Stimulated activated CD4-positive, alpha-beta T cell treated with anti-CD3 and anti-CD28 coated beads, Interleukin-4, amount 100 ng/mL, for 4 hours (primary cell): ENCODE measurements at places on chromosomes 4 and X.

DNA sequence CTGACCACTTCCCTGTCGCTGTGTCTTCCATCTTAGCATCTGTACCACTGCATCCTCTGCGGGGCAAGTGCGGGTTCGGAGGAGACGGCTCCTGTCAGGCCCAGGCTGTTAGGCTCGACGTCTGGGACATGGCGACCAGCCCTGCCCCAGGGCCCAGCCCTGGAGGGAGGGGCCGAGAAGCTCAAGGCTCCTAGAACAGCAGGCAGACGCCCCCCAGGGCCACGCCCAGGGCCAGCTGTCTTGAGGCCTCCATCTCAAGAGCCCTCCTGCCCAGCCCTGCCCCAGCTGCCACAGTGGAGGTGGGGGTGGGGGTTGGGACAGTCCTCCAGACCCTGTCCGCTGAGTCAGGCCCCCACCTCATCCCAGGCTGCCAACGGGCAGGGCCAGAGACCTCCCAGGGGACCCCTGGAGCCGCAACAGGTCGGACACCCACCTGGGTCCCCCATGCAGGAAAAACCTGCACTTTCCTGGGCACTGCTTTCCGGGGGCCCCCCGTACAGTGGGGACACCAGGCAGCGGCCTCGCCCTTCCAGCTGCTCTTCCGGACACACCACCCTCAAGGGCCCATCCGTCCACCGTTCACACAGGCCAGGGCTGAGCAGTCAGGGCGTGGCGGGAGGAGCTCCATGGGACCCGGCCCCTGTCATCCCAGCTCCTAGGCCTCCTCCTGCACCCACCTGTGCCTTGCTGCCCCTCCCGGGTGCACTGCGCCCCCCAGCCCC is 83.1 kb downstream of the FAM53A start:
- no peak for DNase-seq

- no peak for DNase-seq
These were observed at the start of gene PPARGC1A for GRCh38 chr4:23889814-23890341. Gene PPARGC1A, minus strand, starts transcription at chr4:23890047. Its CDS starts 90 bp downstream, at chr4:23889957.

DNA sequence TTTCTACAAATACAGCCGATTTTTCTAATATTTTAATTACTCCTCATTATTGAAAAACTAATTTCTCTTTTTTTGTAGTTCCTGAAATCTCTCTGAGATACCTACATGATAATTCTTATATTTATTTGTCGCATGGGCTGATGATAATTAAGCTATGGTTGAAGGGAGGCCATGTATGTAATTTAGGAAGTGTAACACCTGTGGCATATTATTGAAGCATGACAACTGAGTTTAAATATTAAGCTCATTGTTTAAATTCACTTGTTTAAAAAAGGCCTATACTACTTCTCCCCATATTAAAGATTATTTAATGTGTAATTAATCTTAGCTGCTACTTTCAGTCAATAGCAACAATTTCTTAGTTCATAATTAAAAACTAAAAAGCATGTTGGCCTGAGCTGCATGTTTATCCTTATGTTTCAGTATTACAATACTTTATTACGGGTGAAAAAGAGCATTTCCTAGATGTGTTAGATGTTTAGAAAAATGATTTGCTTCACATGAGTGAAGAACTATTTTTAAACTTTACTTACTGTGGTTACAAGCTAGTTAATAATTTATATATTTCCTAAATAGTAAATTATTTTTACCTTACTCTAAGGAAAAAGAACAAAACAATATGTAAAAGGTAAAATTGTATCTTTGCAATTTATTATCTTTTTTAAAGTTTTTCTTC is 122.4 kb downstream of the RAP1GDS1 start:
- DNase-seq: no peak

DNA sequence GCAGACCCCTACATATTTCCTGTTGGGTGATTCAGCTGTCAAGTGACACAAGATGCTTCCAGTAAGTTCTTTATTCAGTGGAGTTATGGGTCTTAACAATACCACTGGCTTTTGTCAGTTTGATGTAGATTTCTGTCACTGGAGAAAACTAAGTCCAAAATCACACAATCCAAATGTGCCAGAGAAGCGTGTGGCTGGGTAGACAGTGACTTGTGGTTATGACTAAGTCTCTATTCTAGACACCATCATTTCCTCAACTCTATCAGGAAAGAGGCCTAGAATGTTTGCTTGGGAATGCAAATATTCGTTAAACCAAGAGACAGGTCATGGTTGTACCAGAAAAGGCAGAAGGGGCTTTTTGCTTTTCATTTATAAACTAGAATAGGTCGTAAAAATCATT is 54.4 kb upstream of the HS3ST1 start:
- DNase-seq: no peak
